ENCODE measurements at places on chromosomes 3 and 15. TPM values are rescaled to one million over a fixed set of nuclear protein-coding genes. Genes with fewer than 3 reads are reported as not detected.

Gene TRIM42
- polyA plus RNA-seq: not detected

- no peak for DNase-seq
Observed at GRCh38 chr15:71191296-71191695, 76.0 kb downstream of the THSD4 start.

GRCh38 chr3:187162265-187162953, 23.1 kb upstream of the RPL39L start:
- no peak for DNase-seq

Gene ZNF385D
- polyA plus RNA-seq: 7.1 TPM

- DNase-seq: no peak
Observed at GRCh38 chr3:55964491-55964985, 477.4 kb upstream of the WNT5A start.

Gene CACNA1D
- polyA plus RNA-seq: 0.26 TPM

Gene LRRIQ4
- not detected for polyA plus RNA-seq

Gene C3orf20
- polyA plus RNA-seq: not detected
